ENCODE measurements at places on chromosomes 6 and 20. TPM values are rescaled to one million over a fixed set of nuclear protein-coding genes. Genes with fewer than 3 reads are reported as not detected.

Gene CTAGE9
- total RNA-seq: 3.7 TPM

Gene CTCFL
- 24.8 TPM for total RNA-seq

Gene FOXS1
- 4.3 TPM for total RNA-seq

Gene HEBP2
- total RNA-seq: 12.8 TPM

Gene CDH4
- 1.9 TPM for total RNA-seq

Gene HDGFL1
- 92.2 TPM for total RNA-seq

Gene XKR7
- 0.39 TPM for total RNA-seq

Measured in testis (tissue), 5 donors.